ENCODE measurements at places on chromosomes 13 and 19.
A peak's percentile ranks its signal among the peaks of the same experiment; 100 is the strongest.

DNA sequence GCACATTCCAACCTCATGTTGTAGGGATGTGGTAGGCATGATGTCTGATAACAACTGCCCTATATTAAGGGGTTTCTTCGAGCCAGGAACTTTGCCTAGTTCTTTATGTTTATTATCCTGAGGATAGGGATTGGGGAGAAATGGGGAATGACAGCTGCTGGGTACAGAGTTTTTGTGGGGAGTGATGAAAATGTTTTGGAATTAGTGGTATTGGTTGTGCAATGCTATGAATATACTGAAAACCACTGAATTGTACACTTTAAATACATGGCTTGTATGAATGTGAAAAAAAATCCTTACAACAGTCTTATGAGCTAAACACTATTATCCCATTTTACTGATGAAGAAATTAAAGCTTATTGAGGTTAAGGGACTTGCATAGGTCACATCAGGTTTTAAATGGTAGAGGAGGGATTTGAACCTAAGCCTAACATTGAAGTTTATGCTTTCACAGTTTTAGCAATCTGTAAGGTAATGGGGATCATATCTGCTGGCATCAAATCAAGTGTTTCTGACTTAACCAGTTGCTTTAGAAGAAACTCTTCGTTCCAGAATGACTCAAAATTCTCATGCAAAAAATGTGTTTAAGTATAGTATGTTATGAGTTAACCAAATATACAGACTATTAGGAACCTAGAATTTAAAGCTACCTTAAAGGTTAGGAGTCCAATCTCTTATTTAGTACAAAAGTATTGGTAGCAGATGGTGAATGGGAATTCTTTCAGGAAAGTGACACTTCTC, 61.4 kb downstream of the ERCC5 start:
- no peak for DNase-seq

GRCh38 chr19:46133101-46133627, 8.7 kb upstream of the IGFL3 start:
- peak; percentile 47 for DNase-seq

DNA sequence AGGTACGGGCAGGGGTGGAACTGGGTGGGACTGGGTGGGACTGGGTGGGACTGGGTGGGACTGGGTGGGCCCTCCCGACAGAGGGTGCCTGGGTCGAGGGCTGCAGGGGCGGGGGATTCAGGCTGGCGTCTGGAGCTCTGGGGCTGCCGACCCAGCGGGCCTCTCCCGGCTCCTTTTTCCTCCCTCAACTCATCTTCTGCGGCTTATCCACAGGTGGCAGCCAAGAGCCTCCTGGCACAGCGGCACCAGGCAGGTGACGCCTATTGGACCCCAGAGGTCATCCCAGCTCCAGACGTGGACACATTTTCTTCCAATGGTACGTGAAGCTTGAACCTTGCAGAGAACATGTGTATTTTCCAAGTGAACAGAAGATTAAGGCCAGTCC, 533 bp downstream of the ZNF544 start:
- peak; percentile 57 for DNase-seq

- DNase-seq: no peak
These were observed 7.3 kb upstream of the TYROBP start for GRCh38 chr19:35915443-35915842.

DNA sequence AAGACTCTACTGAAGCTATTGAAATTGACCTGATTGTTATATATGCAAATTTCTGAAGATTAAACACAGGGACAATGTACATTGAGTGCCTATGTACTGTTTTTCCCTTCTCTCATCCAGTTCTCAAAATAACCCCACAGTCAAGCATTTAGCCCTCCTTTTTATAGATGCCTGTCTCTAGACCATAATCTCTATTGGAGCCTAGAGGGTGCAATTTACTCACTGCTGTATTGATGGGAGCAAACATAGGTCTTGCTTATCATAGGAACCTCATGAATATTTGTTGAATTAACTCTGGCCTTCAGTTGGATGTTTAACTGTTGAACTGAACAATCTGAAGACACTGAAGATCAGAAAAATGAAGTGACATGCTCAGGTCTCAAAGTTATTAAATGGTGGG, 183.0 kb downstream of the RFC3 start:
- no peak for DNase-seq

GRCh38 chr19:18905513-18906236, 9.7 kb upstream of the CERS1 start:
- DNase-seq: no peak

GRCh38 chr19:1416014-1416841, 8.8 kb downstream of the DAZAP1 start:
- no peak for DNase-seq

GRCh38 chr13:44930963-44931623, 58.2 kb downstream of the NUFIP1 start:
- no peak for DNase-seq

DNA sequence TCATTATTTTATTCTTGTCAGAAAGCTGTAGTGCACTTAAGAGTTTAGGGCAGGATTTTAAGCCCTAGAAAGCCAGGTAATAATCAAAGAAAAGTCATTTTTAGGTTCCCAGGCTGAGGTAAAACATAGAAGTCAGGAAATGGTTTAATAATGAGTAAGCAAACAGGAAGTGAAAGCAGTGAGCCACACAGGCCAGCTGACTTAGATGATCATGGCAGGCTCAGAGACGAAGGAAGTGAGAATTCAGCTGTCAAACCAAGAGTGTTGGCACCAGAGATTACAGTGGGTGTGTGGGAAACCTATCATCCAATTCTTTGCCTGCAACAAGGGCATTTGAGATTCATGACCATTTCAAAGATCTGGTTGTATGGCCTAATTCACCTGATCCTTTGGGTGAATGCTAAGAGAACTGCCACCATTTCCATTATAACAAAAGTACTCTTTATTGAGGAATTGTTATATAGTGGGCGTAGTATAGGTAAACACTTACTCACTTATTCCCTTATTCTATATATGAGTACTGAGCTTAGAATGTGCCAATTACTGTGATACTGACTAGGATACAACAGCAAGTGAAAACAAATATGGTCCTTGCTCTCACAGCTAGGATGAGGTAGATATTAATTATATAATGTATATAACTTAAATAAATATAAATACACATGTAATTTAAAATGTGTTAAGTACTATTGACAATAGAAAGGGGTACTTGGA, 103.7 kb upstream of the EDNRB start:
- DNase-seq: peak; percentile 18

DNA sequence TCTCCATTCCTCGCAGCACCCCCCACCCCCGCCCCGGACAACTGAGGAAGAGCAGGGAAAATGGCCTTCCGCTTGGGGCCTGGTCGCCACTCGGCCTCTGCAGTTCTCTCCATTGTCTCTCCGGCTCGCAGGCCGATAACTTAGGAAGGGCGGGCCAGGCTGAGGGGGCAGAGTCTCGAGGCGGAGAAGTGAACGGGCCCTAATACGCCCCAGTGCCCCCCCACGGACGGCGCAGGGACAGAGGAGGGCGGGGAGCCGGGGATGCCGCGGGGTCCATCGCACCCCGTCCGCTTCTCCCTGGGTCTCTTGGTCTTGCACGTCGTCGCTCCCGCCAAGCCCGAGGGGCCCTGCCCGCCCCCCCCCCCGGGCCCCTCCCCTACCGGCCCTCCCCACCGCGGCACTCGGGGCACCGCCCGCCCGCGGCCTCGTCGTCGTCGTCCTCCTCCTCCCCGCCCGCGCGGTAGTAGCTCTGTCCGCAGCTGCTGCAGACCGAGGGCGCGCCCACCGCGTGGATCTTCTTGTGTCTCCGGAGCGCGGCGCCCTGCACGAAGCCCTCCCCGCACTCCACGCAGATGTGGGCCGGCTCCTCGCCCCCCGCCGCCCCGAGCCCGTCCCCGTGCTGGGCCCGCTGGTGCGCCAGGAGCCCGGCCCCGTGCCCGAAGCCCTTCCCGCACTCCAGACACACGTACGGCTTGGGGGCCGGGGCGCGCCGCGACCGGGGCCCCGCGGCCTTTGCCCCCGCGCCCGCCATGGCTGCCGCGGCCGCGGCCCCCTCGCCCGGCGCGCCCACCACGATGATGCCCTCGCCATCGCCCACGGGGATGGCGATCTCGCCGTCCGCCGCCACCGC, 33.2 kb downstream of the ZNF787 start:
- DNase-seq: no peak

Measured in RWPE1 (cell line).